ENCODE measurements at places on chromosomes 7 and 10. TPM values are rescaled to one million over a fixed set of nuclear protein-coding genes. Genes with fewer than 3 reads are reported as not detected.

GRCh38 chr10:104099269-104099668 lies 13.6 kb upstream of the COL17A1 start:
- DNase-seq: no peak

DNA sequence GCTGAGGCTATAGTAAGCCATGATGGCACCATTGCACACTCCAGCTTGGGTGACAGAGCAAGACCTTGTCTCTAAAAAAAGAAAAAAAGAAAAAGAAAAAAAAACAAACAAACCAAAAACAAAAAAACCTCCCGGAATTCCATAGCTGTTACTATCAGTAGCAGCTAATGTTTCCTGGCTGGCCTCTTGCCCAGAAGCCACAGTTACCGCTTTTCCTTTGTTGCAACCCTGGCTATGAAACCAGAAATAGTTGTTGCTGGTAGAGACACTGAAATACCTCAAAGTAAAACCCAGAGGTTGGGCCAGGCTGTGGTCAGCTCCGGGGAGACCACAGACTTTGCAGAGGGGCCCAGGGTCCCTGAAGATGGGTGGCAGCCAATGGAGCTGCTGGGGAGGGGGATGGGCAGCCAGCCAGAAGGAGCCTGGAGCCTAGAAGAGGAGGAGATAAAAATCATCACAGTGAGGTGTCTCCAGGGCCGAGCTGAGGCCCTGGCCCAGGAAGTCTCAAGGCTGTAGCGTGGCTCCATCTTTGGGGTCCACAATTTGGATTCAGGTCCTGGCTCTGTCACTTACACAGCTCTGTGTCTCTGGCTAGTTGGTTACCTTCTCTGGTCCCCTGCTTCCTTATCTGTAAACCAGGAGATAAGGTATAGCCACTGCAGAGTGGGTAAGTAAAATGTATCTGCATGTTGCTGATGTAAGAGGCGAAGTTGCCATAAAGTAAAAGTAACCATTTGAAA lies 3.4 kb upstream of the CHST12 start:
- DNase-seq: peak; percentile 80

GRCh38 chr10:35004651-35005050 lies 85.5 kb downstream of the CUL2 start:
- DNase-seq: no peak

GRCh38 chr10:2202401-2202800 lies 465.1 kb upstream of the ADARB2 start:
- no peak for DNase-seq

DNA sequence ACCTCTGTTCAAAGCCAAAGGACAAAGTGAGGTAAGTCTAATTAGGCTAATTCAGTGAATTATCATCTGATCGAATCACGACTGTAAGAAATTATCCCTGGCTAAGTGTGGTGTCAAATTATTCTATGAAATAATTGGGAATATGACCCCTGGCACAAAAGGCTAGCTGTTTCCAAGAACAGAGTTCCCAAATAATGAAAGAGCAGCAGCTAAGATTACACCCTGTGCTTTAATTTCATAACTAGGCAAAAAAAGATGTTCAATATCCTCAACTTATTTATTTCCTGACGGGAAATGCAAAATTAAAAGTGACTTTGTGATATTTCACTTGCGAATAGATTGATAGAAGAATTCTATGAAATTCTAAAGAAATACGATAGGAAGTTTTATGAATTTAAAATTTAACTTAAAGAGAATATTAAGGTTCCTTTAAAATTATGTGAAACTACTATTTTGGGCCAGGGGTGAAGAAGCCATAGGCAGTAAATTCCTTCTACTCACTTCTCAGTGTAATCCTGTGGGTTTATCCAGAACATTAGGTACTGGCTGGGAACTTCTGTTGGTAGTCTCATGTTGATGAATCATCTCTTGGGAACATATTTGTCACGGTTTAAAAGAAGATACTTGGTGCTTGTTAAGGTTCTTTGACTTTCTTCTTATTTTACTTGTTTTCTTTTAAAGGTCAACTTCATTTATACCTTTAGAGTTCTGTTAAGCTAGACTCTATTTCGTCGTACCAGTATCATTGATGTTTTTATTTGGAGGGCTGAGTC lies 148.5 kb downstream of the POLR1F start:
- DNase-seq: no peak

The H2BK1 gene
- total RNA-seq: not detected

The PDE6C gene
- total RNA-seq: not detected

The LRGUK gene
- total RNA-seq: 0.16 TPM

Measured in Right ventricle myocardium superior (tissue), 1 donor.